Breast epithelium (tissue), 4 donors: ENCODE measurements at places on chromosomes 5 and 9. TPM values are rescaled to one million over a fixed set of nuclear protein-coding genes. Genes with fewer than 3 reads are reported as not detected.

The FOXD4 gene
- total RNA-seq, result 0.44 TPM

The GHR gene
- total RNA-seq, result 234 TPM

The PLEKHG4B gene
- 4.3 TPM for total RNA-seq

The SLC6A7 gene
- not detected for total RNA-seq
